Activated CD4-positive, CD25-positive, alpha-beta regulatory T cell treated with anti-CD3 and anti-CD28 coated beads, Interleukin-2, amount 50 U/mL, for 72 hours (primary cell): ENCODE measurements at places on chromosomes 4 and X.

DNA sequence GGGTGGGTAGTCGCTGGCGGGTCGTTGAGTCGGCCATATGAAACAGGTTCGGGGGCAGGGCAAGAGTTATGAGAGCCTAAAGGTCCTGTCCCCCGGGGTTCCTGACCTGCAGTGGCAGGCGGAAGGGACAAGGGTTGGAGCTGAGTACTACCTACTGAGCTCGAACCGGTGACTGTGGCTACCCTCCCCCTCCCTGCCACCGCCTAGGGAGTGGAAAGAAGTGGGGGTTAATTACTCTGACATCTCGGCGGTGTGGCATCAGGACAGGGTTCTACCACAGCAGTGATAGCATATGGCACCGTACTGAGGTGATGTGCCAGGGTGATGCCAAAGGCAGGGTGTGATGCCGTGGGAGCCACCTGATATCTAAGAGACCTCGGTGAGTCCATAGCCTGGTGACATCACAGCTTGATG is 307 bp downstream of the ATG4A start:
- DNase-seq = no peak

DNA sequence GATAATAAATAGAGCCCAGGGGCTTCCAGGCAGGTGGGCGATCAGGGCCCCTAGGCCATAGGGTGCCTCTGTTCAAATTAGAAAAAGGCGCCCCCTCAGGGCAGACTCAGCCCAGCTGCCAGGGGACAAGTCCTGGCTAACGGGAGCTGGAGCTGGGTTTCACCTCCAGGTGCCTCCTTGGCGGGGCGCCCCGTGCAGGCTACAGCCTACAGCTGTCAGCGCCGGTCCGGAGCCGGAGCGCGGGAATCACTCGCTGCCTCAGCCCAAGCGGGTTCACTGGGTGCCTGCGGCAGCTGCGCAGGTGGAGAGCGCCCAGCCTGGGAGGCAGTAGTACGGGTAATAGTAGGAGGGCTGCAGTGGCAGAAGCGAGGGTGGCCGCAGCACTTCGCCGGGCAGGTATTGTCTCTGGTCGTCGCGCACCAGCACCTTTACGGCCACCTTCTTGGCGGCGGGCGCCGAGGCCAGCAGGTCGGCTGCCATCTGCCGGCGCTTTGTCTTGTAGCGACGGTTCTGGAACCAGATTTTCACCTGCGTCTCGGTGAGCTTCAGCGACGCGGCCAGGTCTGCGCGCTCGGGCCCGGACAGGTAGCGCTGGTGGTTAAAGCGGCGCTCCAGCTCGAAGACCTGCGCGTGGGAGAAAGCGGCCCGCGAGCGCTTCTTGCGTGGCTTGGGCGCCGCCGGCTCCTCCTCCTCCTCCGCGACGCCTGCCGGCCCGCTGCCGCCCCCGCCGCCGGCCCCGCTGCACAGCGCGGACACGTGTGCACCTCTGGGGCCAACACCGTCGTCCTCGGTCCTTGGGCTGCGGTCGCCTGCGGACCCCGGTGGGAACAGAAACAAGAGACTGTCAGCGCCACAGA is 2.4 kb downstream of the NKX3-2 start:
- DNase-seq = no peak

DNA sequence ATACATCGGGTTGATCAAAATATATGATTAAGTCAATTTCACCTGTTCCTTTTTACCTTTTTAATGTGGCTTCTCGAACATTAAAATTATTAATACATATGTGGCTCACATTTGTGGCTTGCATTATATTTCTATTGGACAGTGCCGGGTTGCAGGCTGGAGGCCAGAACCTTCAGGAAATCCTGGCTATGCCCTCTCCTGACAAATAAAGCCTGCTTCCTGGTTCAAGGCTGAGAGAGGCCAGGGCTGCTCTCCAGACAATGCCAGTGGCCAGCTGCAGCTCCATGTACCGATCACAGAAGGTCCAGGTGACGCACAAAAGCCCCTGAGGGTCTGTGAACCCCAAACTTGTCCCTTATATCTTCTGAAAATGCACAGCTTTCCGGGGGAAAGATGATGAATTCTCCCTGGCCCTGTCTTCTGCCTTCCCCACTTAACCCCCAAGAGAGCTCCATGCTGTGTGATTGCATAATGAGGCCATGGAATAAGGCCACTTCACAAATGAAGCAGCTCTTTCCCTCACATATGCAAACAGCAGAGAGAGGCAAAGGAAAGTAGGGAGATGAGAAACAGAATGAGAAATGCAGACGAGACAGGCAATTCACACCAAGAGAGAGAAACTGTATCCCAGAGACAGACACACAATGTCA is 241.2 kb downstream of the BCOR start:
- DNase-seq = no peak

DNA sequence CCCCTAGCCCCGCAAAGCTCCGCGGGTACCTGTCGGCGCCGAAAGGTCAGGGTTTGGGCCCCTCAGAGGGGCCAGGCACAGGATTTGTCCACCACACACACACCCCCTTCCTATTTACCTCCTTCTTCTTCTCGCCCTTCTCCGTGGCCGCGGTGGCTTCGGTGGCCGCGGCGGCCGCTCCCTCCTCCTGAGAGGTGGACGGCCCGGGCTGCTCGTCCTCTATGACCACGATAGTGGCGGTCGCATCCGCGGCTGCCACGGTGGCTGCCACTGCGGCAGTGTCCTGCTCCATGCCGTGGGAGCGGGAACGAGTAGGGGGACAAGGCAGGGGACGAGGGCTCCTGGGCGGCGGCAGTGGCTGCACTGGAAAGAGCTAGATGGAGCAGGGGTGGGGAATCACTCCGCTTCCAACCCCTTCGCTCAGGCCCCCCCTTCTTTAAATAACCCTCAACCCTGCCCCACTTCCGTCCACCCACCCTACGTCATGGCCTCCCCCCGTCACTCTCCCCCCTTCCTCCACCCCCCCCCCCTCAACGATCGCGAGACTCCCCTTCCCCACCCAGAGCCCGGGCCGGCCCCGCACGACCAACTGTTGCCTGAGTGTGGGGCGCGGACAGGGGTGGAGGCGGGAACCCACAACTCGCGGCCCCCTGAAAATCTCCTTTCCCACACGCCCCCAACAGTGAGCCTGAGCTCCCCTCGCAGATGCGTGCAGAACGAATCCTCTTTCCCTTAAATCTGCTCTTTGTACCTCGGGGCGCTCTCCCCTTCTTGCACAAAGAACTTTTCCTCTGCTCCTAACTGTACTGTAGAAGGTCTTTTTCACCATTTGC is at the start of gene SMARCA1:
Gene SMARCA1 (minus strand): TSS at position 412 of the 833 bp plus-strand sequence. CDS start 120 bp downstream, at position 292.
- no peak for DNase-seq

DNA sequence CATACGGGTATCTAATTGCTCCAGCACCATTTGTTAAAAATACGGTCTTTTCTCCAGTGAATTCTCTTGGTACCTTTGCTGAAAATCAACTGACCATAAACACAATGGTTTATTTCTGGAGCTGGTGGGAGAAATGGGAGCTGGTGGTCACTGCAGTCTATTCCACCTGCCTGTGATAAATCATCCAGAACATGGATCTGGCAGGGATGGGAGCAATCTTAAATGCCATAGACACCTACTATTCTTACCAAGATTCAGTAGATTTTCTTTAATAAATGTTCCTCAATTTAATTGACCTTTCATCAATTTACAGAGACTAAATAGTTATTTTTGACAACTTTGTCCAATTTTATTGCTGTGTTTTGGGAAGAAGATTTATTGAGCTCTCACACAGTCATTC is 68.1 kb downstream of the SLC9A7 start:
- no peak for DNase-seq

GRCh38 chr4:141652161-141652778 is 15.9 kb downstream of the IL15 start:
- DNase-seq = no peak

DNA sequence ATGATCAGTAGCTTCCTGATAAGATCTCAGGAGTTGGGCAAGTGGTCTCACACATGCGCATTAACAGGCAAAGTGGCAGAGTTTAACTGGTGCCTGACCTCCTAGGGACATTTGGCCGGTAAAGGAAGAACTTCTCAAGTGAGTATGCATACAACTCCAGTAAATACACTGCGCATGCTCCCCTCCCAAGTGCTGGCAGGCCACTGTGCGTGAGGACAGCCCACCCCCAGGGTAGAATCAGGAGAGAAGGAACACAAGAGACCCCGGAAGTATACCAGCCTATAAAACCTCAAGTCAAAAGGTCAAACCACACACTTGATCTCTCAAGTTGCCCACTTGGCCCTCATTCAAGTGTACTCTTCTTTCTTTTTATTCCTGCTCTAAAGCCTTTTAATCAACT is 225.5 kb upstream of the ANKRD50 start:
- no peak for DNase-seq

- DNase-seq = no peak
Measured at GRCh38 chr4:108483079-108483478, 137.3 kb upstream of the RPL34 start.

GRCh38 chrX:68880846-68881552 is 52.2 kb downstream of the EFNB1 start:
- DNase-seq = no peak

- no peak for DNase-seq
Measured at GRCh38 chr4:155299103-155299502, 77.7 kb downstream of the MAP9 start.

DNA sequence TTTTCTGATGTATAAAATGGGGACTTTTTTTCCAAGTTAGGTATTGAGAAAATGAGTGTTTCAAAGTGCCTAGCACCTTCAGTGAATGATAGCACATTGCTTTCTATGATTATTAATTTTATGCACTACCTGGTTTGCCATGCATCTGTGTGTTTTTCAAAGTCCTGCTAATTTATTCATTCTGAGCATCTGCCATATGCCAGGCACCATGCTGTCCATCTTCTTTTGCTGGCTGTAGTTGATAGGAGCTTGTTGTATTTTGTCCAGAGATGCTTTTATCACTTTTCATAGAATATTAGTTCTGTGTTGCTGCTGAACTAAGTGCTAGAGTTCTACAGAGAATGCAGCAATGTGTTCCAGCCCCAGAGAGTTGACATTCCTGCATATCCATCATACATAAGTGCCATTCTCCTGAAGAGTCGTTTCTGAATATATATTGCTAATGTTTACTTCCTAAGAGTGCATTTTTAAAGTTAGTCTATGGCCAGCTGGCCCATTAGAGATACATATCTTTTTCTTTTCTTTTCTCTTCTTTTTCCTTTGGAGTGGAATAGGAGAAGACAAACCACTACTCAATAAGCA is 49.0 kb upstream of the CLNK start:
- DNase-seq = no peak

- DNase-seq = no peak
Measured at GRCh38 chr4:8775751-8776355, 95.8 kb downstream of the HMX1 start.

- DNase-seq = no peak
Measured at GRCh38 chr4:79182209-79182608, 143.7 kb downstream of the NAA11 start.

- no peak for DNase-seq
Measured at GRCh38 chr4:37023504-37023903, 221.0 kb upstream of the NWD2 start.

GRCh38 chr4:101101072-101101471 is 246.3 kb downstream of the PPP3CA start:
- no peak for DNase-seq

- DNase-seq = no peak
Measured at GRCh38 chrX:139429913-139430312, 100.6 kb upstream of the F9 start.

DNA sequence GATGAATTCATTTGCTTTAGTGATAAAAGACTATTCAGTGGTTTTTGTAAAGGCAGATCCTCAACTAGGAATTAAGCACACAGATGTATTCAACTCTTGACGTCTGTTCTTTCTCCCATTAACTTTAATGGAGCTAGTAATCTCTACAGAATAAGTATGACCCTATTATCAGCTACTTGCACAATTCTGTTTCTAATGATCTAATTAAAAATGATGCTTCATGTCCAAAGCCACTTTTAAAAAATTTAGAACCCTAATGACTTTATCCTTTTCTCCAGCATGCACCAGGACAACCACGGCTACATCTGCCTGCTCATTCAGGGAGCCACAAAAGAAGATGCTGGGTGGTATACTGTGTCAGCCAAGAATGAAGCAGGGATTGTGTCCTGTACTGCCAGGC is 85.4 kb downstream of the CBR4 start:
- DNase-seq = no peak

GRCh38 chr4:139511320-139511719 is 44.7 kb downstream of the SETD7 start:
- no peak for DNase-seq

GRCh38 chr4:103197765-103198110 is 405 bp downstream of the CENPE start:
- DNase-seq = no peak

DNA sequence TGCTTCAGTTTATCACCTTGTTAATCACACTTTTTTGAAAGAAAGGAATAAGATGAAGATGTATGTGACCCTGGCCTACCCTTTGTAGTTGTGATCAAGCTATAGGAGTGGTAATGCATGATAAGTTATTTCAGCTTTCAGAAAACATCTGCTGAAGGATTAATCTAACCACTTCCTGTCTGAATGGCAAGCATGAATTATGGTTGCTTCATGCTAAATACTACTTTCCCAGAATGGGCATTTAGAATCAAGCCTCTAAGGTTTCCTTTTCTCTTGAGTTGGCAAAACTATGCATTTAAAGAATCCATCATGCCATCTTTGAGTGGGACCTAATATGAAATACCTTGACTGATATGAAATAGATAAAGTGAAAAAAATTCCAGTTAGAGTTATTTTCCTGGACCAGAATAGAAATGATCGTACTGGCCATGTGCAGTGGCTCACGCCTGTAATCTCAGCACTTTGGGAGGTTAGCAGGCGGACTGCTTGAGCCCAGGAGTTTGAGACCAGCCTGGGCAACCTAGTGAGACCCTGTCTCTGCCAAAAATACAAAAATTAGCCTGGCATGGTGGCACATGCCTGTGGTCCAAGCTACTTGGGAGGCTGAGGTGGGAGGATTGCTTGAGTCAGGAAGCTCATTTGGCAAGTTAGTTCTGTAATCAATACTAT is 59.1 kb downstream of the ANXA3 start:
- DNase-seq = no peak

DNA sequence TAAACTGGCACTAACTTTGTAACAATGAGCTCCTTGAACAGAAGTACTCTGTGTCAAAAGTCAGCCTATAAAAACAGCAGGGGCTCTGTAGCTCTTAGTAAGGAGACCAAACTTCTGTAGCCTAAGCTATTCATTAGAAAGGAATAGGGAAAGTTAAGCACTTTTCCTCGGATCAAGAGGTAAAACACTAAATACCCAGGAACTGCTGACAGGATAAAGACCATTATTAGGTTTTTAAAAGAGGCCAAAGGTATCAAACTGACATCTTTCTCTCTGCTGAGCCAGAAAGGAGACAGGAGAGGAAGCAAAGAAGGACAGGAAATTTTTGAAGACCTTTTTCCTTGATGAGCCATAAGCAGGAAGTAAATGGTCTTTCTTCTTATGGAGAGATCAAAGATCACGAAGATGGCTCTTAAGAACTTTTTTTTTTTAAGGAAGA is 31.9 kb downstream of the ANAPC10 start:
- no peak for DNase-seq
